ENCODE measurements at places on chromosomes 12 and 14.

- DNase-seq: no peak
These were observed 97.9 kb upstream of the CCDC91 start for GRCh38 chr12:28092396-28092795.

DNA sequence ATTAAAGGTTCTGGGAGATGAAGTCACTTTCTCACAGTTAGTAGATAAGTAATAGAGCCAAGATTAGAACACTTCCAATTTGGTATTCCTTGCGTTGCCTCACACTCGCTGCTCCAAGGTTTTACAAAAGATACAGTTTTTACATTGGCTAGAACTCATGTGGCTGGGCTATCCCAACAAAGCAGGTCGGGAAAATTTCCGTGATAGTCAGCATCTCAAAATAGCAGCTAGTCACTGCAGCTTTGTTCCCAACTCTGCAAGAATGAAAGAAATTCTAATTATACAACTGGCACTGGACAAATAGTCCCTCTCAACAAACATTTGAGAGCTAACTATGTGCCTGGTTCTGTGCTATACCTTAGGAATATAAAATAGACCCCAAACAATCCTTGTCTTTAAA lies 24.6 kb upstream of the PPP1R12A start:
- no peak for DNase-seq

- no peak for DNase-seq
These were observed 280.3 kb upstream of the AMIGO2 start for GRCh38 chr12:47360093-47360480.

- DNase-seq: no peak
These were observed 140.7 kb downstream of the DYRK2 start for GRCh38 chr12:67789266-67789665.

DNA sequence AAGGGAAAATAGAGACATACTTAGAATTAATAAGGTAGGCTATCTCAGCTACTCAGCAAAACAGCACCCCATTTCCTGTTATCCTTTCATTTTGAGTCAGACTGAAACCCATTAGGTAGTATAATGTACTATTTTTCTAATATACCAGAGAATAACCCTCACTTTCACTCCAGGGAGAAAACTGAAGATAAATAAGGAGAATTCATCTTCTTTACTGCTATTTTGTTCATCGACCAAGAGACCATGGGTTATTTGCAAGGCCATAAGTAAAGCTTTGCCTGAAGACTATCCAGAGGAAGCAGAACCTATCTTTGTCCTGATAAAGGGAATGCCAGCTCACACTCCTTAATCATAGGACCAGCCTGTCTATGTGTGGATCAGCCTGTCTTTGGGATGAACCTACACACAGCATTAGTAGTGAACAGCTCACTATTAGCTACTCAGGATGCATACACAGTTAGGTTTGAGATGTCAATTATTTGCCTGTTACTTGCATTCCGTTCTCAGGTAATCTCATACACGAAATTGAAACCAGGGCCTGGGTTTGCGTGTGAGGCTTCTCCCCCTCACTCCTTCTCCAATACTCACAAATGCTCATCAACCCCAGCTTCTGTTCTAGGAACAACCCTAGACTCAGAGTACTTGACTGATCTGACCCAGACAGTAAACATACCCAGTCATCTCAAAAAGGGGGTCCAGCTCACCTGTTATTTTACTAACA lies 124.4 kb downstream of the DAD1 start:
- no peak for DNase-seq

DNA sequence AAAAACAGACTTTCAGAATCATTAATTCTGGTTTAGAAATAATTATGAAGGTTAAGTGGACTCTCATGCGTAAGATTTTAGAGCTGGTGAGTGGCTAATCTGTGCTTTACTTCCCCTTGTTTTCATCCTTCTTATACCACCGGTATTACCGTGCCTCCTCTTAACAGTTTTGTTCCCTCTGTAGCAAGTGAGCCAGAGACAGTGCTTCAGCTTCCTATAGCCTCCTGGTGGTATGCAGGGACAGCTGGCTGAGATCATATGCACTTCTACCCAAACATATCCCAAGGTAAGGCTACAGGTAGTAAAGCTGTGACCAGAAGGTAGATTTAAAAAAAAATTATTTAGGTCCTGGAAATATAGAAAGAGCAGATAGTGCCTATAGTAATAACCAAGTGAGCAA lies 55.2 kb downstream of the PDE3A start:
- no peak for DNase-seq

DNA sequence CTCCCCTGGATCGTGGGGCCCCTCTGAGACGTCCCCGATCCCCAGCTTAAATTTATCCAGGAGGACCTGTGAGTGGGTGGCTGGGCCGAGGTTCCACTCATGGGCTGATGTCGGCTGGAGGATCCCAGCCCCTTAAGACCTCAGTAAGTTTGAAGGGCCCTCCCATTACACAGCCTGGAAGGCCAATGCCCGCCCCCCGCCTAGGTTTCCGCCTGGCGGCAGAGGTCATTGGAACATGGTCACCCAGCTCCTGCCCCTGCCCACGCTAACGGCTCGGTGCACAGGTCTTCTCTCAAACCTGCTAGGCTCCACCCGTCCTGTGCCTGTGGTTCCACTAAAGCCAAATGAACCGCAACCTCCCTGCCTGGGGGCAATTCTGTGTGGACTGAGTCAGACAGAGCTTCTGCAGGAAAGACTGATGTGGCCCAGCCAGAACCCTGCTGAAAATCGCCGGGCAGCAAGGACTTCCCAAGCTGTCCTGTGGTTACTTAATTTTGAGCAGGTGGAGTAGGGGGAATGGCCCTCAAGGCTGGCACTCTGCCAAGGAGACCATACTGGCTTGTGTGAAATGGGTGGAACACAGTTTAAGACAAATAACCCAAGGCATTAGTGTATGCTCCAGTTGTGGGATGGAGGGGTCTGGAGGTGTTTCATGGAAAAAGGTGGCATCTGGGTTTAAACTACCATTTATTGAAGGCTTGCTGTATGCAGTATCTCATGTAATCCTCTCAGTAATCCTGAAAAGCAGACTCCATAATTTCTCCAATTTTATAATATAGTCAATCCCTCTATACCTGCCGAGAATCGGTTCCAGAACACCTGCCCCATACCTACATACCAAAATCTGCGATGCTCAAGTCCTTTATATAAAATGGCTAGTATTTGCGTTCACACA lies 903 bp upstream of the NT5DC3 start:
- DNase-seq: peak; percentile 16

GRCh38 chr12:124720681-124721500 lies 142.8 kb downstream of the SCARB1 start:
- no peak for DNase-seq

DNA sequence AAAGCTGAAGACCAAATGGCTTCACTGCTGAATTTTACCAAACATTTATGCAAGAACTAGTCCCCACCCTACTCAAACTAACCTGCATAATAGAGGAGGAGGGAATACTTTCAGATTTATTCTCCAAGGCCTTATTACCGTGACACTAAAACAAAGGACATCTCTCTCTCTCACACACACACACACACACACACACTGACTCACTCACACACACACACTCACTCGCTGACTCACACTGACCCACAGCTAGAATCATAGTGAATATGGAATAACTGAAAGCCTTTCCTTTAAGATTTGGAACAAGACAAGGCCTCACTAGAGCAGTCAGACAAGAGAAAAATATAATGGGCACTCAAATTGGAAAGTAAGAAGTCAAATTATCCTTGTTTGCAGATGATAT lies 1014.1 kb downstream of the TMTC2 start:
- no peak for DNase-seq

All from central memory CD8-positive, alpha-beta T cell (primary cell).